NCI-H1048 (cell line): ENCODE measurements at places on chromosomes 3 and 15.

GRCh38 chr3:54917174-54917573 lies 10.7 kb downstream of the LRTM1 start:
- no peak for DNase-seq

DNA sequence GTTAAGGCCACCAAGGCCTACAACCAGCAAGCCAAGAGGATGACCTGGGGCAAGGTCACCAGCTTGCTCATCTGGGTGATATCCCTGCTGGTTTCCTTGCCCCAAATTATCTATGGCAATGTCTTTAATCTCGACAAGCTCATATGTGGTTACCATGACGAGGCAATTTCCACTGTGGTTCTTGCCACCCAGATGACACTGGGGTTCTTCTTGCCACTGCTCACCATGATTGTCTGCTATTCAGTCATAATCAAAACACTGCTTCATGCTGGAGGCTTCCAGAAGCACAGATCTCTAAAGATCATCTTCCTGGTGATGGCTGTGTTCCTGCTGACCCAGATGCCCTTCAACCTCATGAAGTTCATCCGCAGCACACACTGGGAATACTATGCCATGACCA lies 3.6 kb downstream of the CXCR6 start:
- DNase-seq, result no peak

DNA sequence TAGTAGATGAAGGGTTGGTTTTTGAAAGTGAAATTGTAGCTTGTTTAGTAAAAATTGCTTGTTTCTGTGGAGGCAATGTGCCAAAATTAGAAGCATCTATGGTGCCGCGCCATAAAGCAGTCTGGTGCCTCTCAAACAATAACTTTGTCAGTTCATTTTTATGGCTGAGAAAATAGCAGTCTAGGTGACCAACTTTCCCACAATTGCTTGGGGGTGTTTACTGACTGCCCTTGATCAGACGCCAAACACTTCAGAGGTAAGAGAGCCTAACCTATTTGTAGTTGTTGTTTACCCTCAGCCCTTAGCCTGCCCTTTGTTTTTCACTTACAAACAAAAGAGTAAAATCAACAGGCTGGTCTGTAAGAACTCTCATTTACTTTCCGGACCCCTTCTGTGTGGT lies 174.5 kb downstream of the FNDC3B start:
- peak; percentile 31 for DNase-seq

GRCh38 chr15:38128921-38129320 lies 123.7 kb upstream of the SPRED1 start:
- no peak for DNase-seq

GRCh38 chr3:158312560-158313141 lies 202.8 kb downstream of the RSRC1 start:
- no peak for DNase-seq

GRCh38 chr3:173552526-173552925 lies 155.0 kb downstream of the NLGN1 start:
- no peak for DNase-seq

DNA sequence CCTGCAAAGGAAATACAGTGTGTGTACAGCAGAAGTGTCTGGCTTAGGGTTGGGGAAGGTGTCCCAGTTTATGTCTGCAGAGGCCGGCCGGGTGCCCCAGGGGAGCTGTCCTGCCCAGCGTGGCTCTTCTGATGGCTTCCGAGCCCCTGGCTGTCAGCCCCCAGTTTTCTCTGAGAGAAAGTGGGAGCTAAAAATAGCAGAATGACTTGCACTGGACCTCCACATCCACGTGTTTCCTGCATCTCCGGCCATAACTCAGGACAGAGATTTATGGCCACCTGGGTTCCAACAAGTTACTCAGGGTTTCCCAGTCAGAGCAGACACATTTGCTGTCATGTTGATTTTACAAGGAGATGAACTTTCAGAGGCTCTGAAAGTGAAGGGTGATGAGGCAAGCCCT lies 192.0 kb downstream of the ATP10A start:
- no peak for DNase-seq

DNA sequence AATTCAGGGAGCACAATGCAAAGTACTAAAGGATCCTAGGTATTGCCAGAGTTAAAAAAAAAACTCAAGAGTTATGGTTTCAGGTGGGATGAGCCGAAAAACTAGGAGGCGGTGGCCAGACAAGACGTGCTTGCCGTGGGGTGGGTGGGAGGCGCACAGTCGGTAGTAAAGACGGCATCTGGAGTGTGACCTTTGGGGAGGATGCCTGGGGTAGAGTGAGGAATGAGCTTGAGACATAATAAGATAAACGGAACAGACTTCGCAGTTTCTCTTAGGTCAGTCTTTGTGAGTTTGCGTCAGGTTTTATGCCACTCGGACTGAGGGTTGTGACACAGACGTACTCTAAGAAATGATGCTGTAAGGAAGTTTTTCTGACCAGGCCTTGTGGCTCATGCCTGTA lies 139.6 kb downstream of the LRRK1 start:
- no peak for DNase-seq

DNA sequence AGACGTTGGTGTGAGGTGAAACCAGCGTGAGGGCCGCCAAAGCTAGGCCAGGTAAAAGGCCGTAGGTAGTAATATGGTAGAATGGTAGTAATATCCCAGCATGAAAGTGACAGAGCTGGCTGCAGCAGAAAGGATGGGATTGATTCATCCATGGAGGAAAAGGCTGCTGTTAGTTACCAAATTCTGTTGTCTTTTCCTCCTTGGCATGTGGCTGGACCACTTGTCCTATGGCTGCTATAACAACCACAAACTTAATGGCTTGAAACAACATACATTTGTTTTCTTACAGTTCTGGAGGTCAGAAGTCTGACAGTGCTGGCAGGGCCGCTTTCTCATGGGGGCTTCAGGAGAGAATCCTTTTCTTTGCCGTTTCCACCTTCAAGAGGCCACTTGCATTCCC lies 47.8 kb upstream of the CHST2 start:
- DNase-seq, result no peak

DNA sequence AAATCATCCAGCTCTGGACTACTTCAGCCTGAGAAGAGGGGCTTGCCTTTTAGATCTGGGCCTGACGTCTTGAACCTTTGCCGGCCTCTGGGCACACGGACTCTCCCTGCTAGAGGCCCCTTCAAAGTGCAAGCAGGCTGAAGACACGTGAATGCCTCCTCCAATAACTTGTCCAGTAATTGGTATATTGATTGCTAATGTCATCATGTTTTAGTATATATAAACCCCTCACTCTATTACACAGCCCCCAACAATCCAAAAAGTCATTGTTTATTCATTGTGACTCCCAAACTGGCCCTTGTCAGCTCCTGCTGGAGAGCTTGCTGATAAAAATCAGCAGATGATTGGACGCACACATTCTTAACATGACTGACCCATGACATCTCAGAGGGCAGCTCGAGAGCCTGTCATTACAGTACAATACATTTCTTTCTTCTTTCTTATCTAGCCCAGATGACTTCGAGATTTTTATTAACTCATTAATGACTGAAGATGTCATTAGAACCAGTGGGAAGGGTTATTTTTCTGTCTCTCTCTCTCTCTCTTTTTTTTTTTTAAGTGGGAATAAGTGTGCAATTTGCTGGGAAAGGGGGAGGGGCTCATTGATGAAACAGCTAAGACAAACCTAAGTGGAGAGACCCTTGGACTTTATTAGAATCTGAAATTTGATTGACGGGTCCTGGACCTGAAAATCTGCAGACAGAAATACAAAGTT lies 65.5 kb upstream of the NR2F2 start:
- no peak for DNase-seq

DNA sequence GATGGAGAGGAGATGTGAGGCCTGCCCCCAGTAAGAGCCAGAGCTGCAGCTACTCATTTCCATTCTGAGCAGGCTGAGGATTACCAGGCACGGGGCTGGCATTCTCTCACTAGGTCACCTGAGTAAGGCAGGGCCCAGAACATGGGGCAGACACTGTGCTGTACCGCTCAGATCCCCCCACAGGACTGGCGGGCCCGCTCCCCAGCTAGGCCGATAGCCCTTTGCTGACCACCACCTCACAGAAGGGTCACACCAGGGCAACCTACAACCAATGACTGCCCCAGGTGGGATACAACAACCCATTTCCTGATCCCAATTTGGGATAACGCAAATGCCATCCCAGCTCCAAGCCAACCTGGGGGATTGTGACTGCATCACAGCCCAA lies 52.5 kb downstream of the OXNAD1 start:
- no peak for DNase-seq

DNA sequence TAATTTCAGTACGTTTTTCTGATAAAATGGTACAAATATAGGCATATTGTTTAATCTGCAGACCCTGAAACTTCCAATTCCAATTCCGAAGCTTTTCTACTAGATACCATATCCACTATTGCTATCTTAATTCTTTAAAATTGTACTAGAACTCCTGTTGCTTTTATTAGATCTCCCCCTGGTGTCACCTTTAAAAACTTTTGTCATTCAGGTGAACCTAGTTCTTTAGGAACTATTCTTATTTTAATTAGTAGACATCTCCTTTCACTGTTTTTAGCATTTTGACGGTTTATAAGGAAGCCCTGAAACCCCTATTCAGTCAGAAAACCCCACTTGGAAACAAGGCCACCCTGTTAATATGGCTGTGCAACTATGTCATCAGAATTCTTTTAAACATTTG lies 22.3 kb downstream of the C2CD4B start:
- DNase-seq, result no peak

- no peak for DNase-seq
These were observed 191.3 kb downstream of the UBE3A start for GRCh38 chr15:25247407-25248038.

GRCh38 chr3:133926736-133927539 lies 31.3 kb upstream of the RAB6B start:
- no peak for DNase-seq

- no peak for DNase-seq
These were observed 45.7 kb upstream of the PTX3 start for GRCh38 chr3:157390713-157391515.
